Calu3 (cell line): ENCODE measurements at places on chromosomes 7 and 10. TPM values are rescaled to one million over a fixed set of nuclear protein-coding genes. Genes with fewer than 3 reads are reported as not detected.
A peak's percentile ranks its signal among the peaks of the same experiment; 100 is the strongest.

- no peak for DNase-seq
Measured at GRCh38 chr7:133155146-133155545, 73.3 kb upstream of the CHCHD3 start.

DNA sequence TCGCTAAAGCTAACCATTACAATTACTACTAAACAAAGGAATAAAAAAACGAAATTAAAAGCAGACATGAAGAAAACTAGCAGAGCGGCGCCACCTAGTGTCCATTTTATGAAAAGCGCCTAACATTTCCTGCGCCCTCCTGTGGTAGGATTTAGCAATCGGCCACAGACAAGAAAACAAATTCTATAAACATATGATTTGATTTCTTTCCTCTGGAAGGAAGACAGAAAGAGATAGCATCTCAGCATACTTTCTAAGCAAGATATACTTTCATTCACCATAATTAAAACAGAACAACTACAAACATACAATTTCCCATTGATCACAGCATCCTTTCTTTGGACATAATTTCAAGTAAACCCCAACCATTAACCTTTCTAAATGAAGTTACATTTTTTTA is 337.7 kb upstream of the NPVF start:
- peak; percentile 70 for DNase-seq

IFIT1B gene
- not detected in 2 replicates for total RNA-seq

GRCh38 chr10:5890452-5890915 is 441 bp downstream of the FBH1 start:
- DNase-seq, result peak; percentile 11

GRCh38 chr7:99106411-99106810 is 37.5 kb downstream of the SMURF1 start:
- no peak for DNase-seq

TDRD1 gene
- not detected in 2 replicates for total RNA-seq

DNA sequence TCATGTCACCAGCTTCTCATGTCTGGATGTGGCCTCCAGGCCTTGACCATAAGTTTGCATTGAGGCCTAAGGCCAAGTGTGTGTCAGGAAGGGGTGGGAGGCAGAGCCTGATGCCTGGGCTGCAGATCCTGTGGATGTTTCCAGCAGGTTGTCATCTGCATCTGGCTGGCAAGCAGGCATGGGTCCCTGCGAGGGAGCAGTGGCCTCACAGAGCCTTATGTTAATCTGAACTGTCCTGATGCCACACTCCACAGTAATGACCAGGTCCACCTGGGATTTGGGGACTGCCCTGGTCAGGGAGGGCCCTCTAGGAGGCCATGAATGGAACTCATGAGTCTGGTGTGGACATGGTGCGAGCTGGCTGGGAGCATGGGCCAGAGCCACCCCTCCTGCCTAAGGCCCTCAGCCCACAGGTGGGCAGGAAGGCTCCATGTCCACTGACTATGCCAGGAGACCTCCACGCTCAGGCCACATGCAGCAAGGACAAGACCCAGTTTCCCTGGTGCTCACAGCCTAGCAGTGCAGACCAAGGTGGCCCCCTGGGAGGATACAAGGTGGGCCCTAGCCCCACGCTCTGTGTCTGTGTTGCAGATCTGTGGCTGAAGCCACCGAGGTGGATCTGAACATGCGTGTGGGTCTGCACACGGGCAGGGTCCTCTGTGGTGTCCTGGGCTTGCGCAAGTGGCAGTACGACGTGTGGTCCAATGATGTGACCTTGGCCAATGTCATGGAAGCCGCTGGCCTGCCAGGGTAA is 83.1 kb downstream of the ADCY1 start:
- no peak for DNase-seq

CYP26C1 gene
- total RNA-seq, result 0.39 and 0.45 TPM in 2 replicates

- no peak for DNase-seq
Measured at GRCh38 chr7:138854115-138854645, 56.2 kb upstream of the ATP6V0A4 start.

- DNase-seq, result no peak
Measured at GRCh38 chr7:157088136-157088535, 50.6 kb upstream of the UBE3C start.

GRCh38 chr7:107785170-107785569 is 17.9 kb downstream of the SLC26A3 start:
- DNase-seq, result no peak

ITPRID1 gene
- 0.95 and 3.8 TPM in 2 replicates for total RNA-seq

C10orf62 gene
- 1.5 and 1.7 TPM in 2 replicates for total RNA-seq

NSUN6 gene
- 10.5 and 14.5 TPM in 2 replicates for total RNA-seq
